Breast epithelium (tissue), 4 donors: ENCODE measurements at places on chromosomes 4 and X. TPM values are rescaled to one million over a fixed set of nuclear protein-coding genes. Genes with fewer than 3 reads are reported as not detected.
A peak's percentile ranks its signal among the peaks of the same experiment; 100 is the strongest.

GRCh38 chrX:97057349-97057909 lies 173.7 kb downstream of the RPA4 start:
- H3K27ac ChIP-seq = no peak overlapping the region
- no peaks in the 10 kb centered on the region for H3K36me3 ChIP-seq
- no peak overlapping the region for H3K4me3 ChIP-seq
- H3K27me3 ChIP-seq = no peaks in the 10 kb centered on the region
- no peaks in the 10 kb centered on the region for H3K4me1 ChIP-seq

DNA sequence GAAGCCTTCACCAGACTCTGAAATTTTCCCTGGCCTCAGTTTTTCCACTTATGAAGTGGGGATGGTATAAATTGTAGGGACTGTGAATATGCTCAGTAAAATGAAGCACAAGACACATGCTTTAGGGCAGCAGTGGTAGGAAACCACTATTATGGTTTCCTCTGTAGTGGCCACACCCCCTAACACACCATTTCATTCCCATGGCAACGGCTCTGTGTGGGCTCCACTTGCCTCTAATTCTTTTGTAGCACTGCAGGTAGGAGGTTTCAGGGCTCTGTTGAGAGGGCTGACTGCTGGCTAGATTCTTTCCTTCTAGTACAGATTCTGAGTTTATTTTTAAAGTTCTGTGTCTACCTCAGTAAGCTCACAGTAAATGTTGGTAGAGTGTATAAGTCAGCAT lies 3.5 kb upstream of the VMA21 start:
- DNase-seq = no peak
- H3K36me3 ChIP-seq = no peaks in the 10 kb centered on the region
- no peaks in the 10 kb centered on the region for H3K4me1 ChIP-seq
- H3K27me3 ChIP-seq = no peaks in the 10 kb centered on the region

DNA sequence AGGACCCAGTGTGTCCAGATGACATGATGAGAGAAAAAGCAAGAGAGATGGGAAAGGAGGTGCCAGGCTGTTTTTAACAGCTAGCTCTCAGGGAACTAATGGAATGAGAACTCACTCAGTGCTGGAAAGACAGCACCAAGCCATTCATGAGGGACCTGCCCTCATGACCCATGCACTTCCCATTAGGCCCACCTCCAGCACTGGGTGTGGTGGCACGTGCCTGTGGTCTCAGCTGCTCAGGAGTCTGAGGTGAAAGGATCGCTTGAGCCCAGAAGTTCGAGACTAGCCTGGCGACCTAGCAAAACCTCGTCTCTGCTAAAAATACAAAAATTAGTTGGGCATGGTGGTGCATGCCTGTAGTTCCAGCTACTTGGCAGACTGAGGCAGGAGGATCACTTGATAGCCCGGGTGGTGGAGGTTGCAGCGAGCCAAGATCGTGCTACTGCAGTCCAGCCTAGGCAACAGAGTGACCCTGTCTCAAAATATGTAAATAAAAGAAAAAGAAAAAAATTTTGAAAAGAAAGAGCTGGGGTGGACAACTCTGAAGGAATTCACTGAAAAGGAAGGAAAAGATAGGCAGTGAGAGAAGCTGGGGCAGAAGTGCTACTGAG lies 50.9 kb downstream of the FAM193A start:
- no peak for DNase-seq
- H3K4me3 ChIP-seq = no peak overlapping the region
- no peaks in the 10 kb centered on the region for H3K27me3 ChIP-seq
- peaks cover 7% of the 10 kb centered on the region for H3K4me1 ChIP-seq

RNF113A gene
- 12.5 TPM for total RNA-seq

DNA sequence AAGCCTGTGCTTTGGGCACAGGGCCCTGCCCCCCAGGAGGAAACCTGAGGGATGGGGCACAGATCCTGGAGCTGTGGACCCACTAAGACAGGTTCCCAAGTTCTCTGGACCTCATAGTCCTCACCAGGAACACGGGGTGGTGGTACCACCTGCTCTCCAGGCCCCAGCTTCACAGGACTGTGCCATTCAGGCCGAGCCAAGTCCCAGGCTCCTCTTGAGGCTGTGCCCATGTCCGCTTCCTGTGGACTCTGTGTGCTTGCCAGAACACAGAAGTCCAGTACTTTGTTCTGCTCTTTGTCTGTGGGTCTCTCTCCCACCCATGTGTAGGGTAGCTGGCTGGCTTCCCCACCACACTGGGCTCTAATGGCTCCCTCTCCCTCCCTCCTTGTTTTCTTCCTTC lies 104.5 kb upstream of the PSAPL1 start:
- H3K4me3 ChIP-seq = no peak overlapping the region
- no peak overlapping the region for H3K27ac ChIP-seq
- DNase-seq = no peak
- H3K27me3 ChIP-seq = no peaks in the 10 kb centered on the region
- no peaks in the 10 kb centered on the region for H3K36me3 ChIP-seq

DNA sequence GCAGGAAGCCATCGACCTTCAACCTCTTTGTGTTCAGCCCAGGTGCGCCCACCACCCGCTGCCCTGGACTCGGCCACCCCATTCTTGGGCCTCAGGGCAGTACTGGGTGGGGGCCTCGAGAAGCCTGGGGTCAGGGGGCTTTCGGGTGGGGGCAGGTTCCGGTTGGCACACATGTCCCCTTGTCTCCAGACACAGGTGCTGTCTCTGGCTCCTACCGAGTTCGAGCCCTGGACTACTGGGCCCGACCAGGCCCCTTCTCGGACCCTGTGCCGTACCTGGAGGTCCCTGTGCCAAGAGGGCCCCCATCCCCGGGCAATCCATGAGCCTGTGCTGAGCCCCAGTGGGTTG lies 7.4 kb upstream of the FGFRL1 start:
- H3K36me3 ChIP-seq = no peaks in the 10 kb centered on the region
- DNase-seq = no peak
- H3K27me3 ChIP-seq = peaks cover 13% of the 10 kb centered on the region
- peaks cover 9% of the 10 kb centered on the region for H3K4me1 ChIP-seq

NFKB1 gene
- total RNA-seq = 52.5 TPM

POU3F4 gene
- not detected for total RNA-seq

- H3K36me3 ChIP-seq = no peaks in the 10 kb centered on the region
- H3K4me3 ChIP-seq = no peak overlapping the region
- H3K27ac ChIP-seq = no peak overlapping the region
- H3K27me3 ChIP-seq = no peaks in the 10 kb centered on the region
- no peak for DNase-seq
Measured at GRCh38 chr4:152539556-152540292, 3.8 kb upstream of the FBXW7 start.

DNA sequence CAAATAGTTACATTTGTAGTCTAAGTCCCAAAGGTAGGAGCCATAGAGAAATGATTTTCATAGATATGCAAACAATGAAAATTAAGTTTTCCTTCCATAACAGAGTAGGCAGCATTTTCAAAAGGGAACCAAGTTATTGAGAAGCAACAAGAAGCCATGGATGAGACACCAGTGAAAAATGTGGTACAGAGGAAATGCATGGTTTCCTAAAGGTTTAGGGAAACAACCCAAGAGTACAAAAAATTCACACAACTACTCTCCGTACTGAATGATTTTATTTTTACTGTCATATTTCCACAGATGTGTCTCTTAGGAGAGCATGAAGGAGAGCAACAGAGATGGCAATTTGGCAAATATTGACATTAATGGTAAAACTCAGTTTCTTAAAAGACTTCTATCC lies 1408.9 kb upstream of the PCDH7 start:
- no peaks in the 10 kb centered on the region for H3K4me1 ChIP-seq
- H3K4me3 ChIP-seq = no peak overlapping the region
- no peaks in the 10 kb centered on the region for H3K27me3 ChIP-seq
- no peak for DNase-seq
- H3K27ac ChIP-seq = no peak overlapping the region

DNA sequence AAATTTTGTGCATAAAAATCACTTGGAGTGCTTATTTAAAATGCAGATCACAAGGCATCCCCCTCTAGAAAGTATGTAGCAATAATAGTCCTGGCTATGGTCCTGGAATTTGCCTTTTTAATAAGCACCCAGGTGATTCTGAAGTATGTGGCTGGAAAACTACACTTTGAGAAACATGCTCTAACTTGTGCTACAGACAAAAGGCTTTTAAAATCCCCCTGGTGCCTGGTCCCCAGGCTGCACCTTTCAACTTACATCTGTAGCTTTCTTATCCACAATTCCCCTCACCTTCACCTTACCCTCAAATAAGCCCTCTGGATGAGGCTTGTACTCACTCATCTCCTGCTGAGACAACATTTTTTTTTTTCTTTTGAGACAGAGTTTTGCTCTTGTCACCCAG lies 21.1 kb downstream of the ART3 start:
- no peaks in the 10 kb centered on the region for H3K27me3 ChIP-seq
- H3K4me1 ChIP-seq = no peaks in the 10 kb centered on the region
- peak overlapping the region; percentile 5 for H3K27ac ChIP-seq
- no peak overlapping the region for H3K4me3 ChIP-seq

DCX gene
- total RNA-seq = 0.44 TPM

ZCCHC12 gene
- total RNA-seq = not detected
